ENCODE measurements at places on chromosomes 7 and 10.
A peak's percentile ranks its signal among the peaks of the same experiment; 100 is the strongest.

DNA sequence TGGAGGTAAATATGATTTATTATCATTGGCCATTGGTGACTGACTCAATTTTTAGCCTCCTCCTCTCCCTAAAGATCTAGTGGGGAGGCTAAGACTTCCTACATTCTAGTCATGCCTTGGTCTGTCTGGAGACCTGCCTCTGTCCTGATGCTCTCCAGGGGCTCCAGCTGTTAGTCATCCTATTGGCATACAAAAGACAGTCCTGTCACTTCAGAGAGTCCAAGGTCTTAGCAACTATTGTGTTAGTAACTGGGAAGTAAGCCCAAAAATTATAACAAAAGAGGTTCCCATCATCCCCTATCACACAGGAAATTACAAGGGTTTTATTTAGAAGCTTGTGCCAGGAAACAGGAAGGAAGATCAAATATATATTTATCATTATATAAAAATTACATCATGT, 400.6 kb upstream of the VSTM2A start:
- DNase-seq: no peak

DNA sequence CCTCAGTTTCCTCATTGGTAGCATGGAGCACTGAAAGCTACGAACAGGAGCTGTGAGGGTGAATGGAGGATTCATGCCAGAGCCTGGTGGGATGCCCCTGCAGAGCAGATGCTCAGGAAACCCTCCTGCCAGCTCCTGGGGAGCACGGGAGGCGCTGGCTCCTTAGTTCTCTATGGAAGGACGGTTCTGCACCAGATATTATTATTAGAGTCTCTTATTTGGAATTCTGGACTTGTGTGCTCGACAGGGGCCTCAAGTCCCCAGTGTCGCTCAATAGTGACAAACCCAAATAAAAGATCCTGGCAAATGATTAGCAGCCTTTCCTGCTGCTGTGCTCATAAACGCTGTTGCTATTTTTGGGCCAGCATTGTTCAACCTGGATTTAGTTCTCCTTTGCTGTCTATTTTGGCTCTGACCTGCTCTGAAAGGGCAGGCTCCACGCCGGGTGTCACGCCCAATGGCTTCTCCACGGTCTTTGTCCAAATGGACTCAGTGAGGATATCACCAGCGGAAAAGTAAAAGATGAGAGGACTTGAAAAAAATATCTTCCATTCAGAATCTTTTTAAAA, 23.0 kb upstream of the KLF6 start:
- no peak for DNase-seq

GRCh38 chr10:8224591-8224990, 170.1 kb downstream of the GATA3 start:
- DNase-seq: no peak

GRCh38 chr7:37832194-37832593, 16.2 kb upstream of the NME8 start:
- peak; percentile 98 for DNase-seq

DNA sequence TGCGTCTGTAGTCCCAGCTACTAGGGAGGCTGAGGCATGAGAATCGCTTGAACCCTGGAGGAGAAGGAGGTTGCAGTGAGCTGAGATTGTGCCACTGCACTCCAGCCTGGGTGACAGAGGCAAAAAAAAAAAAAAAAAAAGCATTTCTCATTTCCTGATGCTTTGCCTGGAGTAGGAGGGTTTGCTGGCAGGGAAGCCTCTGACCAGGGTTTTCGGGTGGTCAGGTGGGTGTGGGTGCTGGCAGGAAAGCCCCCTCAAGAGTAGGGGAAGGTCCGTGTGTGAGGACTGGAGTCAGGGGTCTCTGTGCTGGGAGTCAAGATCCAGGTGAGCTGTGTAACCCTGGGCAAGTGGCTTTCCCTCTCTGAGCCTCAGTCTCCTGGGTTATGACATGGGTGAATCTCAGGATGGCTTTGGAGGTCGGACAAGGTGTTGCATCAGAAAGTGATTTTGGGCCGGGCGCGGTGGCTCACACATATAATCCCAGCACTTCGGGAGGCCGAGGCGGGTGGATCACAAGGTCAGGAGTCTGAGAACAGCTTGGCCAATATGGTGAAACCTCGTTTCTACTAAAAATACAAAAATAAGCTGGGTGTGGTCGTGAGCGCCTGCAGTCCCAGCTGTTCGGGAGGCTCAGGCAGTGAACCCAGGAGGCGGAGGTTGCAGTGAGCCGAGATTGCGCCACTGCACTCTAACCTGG, 3.2 kb downstream of the AMZ1 start:
- no peak for DNase-seq

GRCh38 chr7:7535691-7536090, at the start of gene COL28A1:
TSS of gene COL28A1 (minus strand) at chr7:7535873. CDS start at chr7:7532875, 2,998 bp downstream.
- DNase-seq: no peak

GRCh38 chr7:31933481-31933880, 136.7 kb downstream of the PDE1C start:
- no peak for DNase-seq

- DNase-seq: no peak
These were observed 195.7 kb upstream of the KLF6 start for GRCh38 chr10:3980660-3981059.

- DNase-seq: no peak
These were observed 66.3 kb downstream of the BAMBI start for GRCh38 chr10:28743576-28743975.

DNA sequence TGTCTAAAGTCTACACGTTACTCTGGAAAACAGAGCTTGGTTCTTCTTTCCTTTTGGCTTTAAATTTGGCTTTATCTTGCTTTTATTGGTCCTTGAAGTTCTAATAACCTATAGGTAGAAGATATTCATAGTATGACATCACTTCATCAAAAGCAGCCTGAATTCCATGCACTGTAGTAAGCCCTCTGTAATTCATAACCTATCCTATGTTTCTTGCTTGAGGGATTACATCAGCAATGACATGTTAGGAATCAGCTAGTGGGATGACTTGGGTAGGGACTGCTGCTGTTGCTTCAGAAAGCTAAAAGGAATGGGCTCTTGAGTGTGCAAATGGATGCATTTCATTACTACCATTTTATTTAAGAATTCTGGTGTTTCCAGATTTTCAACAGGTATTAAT, 184.9 kb downstream of the PTEN start:
- DNase-seq: no peak

GRCh38 chr7:55641811-55642210, 69.5 kb upstream of the VOPP1 start:
- DNase-seq: no peak

DNA sequence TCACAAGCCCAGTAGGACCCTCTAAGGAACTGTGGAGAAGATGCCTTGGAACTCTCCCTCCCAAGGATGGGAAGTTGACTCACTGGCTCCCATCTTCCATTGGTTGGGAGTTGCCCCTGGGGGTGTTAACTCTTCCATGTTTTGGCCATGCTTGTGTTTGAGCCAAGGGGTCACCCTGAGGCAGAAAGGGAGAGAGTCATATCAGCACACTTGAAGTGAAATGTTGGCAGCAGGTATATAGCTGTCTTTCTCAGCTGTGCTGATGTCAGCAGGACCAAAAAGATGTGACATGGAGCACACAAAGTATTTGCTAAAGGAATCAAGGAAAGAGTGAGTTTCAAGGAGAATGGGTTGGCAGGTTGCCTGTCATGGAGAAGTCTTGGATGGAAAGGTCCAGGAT, 359.4 kb downstream of the RPS24 start:
- DNase-seq: no peak

DNA sequence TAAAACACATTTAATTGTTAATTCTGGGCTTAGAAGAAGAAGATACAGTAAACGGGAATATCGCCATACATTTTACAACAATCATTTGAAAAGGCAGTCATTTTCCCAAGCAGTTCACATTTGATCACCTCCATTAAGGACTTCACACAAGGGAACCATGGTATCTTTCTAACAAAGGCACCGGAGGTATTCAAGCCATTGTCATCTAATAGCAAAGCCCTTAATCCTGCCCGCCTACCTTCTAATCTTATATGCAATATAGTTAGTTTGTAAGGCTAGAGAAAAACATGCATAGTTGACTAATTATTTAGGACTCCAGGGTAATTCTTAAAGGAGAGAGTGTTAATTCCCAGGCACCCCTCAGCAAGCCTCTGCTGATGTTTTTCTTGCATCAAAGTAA, 83.1 kb downstream of the MRPL32 start:
- DNase-seq: no peak

GRCh38 chr7:507623-508300, 11.9 kb downstream of the PDGFA start:
- DNase-seq: no peak

DNA sequence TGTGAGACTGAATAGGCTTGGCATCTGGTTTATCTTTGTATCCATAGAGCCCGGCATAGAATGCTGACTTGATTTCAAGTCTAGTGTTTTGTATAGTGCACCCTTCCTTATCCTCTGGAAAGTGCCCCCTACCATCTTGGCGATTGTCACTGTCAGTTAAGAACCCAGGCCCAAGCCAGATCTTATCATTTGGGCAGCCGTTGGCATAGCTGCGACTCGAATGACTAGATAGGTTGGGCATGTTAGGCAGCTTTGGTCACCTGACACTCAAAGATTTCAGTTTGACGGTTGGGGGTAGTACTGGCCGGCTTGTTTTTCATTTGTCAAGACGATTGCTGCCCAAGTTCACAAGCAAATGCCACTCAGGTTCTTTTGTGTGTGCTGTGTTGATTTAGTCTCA, 6.6 kb downstream of the NIPSNAP2 start:
- no peak for DNase-seq

DNA sequence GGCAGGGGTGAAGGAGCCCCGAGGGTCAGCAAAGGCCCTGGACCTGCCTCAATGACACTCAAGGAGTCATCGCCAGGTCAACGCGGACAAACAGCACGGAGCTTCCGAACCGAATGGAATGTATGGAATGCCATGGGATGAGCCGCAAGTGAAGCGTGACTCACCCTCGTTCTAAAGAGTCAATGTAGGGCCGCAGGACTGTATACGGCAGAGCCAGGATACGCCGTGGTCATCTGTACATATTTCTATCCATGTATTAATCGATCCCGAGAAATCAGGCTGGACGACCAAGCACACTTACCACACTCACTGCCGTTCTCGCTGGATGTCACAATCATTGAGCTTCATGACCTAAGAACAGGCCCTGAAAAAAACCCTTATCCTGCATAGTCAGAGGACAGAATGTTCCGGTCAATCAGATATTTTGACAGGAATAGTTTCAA, 4.3 kb downstream of the SNX8 start:
- DNase-seq: no peak

DNA sequence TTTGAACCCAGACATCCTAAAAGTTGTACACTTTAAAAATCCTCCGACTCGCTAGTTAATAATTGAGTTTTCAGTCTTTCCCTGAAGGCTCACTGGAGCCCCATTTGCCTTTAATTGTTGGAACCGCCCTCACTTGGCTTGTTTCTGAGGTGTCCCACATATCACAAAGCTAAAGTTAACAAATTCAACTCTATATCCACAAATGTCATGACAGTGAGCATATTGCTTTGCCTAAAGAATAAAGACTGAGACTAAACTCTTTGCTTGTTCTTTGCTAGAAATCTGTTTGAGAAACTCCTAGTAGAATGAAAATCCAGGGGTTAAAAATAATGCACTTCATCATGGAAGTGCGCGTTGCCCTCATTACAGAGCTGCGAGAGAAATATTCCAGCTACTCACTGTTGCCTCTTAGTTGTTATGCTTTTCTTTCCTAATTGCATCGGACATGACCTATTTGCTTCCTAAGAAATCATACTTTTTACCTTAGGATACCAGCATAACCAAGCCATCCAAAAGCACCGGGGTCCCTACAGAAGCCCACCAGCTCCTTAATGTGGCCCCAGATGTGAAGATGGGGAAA, 752 bp downstream of the THSD7A start:
- peak; percentile 32 for DNase-seq

GRCh38 chr7:65409363-65409762, 35.7 kb downstream of the ZNF92 start:
- DNase-seq: no peak

GRCh38 chr7:6020371-6021286, 10.5 kb upstream of the ANKRD61 start:
- DNase-seq: peak; percentile 18

DNA sequence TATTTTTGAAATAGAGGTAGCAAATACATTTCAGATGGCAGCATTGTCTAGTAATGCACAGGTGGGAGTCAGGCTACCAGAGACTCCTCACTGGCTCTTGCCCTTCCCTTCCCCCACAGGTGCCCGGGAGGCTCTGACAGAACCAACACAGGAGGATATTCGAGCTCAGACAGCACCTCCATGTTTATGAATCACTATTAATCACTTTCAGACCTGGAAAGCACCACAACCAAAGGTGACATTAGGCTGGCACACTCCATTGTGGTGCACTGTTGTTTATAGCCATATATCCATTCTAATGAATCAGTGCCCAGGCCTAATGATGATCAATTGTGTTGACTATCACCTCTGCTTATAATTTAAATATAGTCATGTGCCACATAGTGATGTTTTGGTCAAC, 107.8 kb upstream of the NAMPT start:
- DNase-seq: no peak

GRCh38 chr10:24553051-24553612, 170.6 kb downstream of the ARHGAP21 start:
- DNase-seq: no peak

All from NCI-H2171 treated with DMSO at 0.1 percent for 48 hours (cell line).